ENCODE measurements at places on chromosomes 2 and 18.

DNA sequence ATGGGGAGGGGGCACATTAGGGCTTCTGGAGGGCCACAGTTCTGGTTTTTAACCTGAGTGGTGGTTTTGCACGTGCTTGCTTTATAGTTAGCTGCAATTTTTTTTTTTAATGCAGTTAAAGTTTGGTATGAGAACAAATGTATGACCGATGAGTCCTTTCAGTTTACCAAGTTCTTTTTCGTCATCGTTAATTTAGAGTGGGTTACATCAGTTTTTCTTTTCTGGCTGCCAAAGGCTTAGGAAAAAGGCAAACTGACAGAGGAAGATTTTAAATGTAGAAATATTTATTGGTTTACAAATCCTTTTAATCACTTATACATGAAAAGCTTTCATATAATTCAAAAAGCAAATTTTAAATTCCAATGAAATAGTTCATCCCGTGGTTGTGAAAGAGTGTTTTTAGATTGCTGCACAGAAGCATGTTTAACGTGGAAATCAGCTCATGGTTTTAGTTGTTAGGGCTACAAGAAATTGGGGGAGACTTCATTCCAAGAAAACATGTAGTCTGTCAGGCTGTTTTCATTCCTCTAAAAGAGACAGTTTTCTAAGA is 82.9 kb downstream of the MSH2 start:
- DNase-seq: no peak

DNA sequence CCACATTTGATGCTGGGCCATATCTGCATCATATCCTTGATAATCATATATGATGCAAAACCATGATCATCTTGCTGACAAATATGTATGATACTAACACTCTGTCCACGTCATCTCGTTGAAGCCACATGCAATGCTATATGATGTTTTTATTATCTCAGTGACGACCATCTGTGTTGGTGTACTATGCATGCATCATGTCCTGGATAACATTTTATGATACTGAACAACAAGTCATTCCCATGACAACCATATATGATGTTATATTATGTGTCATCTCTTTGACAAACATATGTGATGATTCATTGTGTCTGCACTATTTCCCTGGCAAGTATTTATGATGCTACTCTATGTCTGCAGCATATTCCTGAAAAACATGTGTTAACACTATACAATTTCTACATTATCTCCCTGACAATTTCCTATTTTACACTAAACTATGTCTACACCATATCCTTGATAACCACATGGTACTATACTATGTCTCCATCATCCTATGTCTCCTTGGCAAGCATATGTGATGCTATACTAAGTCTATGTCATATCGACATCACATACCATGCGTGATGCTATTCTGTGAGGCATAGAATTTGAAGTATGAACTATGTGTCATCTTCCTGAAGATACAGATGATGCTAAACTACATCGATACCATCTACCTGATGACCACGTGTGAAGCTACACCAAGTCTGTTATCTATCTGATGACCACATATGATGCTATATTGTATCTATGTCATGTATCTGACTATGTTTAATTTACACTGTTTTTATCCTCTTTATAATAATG is 37.0 kb downstream of the DAW1 start:
- DNase-seq: no peak

DNA sequence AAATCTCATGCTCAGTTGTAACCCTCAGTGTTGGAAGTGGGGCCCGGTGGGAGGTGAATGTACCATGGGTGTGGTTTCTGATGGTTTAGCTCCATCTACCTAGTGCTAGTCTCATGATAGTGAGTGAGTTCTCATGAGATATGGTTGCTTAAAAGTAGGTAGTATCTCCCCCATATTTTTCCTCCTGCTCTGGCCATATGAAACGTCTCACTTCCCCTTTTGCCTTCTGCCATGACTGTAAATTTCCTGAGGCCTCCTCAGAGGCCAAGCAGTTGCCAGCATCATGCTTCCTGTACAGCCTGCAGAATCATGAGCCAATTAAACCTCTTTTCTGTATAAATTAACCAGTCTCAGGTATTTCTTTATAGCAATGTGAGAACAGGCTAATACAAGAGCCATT is 62.8 kb upstream of the RNF152 start:
- no peak for DNase-seq

GRCh38 chr2:37825586-37825985 is 99.5 kb upstream of the RMDN2 start:
- DNase-seq: no peak

DNA sequence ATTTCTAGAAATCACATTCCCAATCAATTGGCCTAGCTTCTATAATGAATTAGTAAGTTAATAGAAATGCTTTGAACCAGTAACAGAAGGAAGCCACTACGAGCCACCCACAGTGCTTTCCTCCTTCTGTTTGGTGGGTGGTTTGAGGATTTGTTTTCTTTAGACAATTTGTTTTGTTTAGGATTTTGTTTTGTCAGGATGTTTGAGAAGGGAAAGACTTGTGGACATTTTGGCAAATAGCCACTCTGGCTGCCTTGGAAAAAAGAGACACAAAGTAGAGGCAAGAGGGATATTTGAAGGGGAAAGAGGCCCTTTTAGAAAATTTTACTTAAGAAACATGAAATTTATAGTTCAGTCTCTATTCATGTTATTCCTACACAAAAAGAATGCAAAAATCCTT is 47.7 kb downstream of the TANK start:
- no peak for DNase-seq

- no peak for DNase-seq
Observed at GRCh38 chr2:19355014-19355405, 3.4 kb downstream of the OSR1 start.

- no peak for DNase-seq
Observed at GRCh38 chr2:39563572-39563971, 102.1 kb upstream of the TMEM178A start.

DNA sequence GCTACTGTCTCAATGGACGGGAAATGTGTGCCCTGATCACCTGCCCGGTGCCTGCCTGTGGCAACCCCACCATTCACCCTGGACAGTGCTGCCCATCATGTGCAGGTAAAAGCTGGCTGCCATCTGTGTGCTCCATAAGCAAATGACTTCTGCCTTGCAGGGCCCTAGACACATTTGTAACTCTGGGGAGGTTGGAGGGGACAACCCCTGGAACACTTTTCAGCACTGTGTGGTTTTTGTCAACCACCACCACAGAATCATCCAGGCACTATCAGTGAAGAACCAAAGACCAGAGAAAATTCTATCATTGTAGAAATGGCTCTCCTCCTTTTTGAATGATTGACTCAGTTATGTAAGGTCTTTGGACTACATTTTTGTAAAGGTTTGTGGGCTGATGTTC is 84.3 kb downstream of the FEZ2 start:
- DNase-seq: no peak

DNA sequence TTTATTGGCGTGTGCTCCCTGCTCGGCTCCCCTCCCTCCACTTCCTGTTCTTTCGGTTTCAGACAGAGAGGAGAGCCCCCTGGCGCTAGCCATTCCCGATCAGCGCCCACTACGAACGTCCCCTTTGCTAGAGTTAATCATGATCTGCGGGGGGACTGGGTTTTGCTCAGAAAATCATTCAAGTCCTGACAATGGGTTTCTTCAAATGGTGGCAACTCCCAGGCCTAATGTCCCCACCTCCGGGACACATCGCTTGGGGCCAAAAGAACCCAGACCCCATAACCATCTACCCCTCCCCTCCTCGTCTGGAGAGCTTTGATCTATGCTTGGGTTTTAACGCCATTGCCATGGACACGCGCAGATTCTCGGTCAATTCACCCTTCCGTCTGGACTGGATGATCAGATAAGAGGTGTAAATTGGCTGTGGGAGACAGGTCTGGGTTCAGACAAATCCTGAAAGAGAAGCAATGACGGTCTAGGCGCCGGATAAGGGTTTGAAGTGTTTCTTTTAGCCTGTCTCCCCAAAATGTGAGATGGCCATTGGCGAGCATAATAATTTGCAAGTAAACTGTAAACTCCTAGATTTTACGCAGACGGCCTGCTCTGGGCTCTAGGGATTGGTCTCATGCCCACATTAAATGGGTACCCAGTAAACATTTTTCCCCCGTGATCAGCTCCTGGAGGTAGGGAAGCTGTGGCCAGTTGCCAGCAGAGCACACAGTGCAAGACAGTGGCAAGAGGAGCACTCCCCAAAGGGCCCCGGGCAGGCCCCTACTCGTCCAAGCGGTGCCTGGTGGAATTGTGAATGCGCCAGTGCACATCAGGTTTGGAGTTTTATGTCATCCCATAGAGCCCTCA is 4.7 kb downstream of the NRP2 start:
- no peak for DNase-seq

DNA sequence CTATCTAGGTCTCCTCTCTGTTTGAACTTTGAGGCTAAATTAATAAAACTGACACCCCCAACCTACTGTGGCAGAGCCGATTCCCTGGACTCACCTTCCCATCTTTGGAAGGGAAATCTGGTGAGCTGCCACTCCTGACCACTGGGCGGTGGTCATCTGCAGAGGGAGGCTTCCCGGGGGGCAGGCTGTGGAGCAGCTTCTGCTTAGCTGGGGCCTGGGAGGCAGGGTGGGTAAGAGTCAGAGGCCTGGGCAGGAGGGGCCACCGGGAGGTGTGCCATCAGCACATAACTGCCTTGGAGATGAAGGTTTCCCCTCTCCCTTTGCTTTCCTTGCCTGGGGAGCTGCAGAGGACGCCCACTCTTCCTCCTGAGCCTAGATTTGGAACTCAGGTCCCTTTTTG is 2.3 kb upstream of the NPPC start:
- no peak for DNase-seq

GRCh38 chr2:44839771-44840502 is 101.6 kb upstream of the SIX3 start:
- no peak for DNase-seq

GRCh38 chr18:48962252-48962993 is 11.7 kb upstream of the SMAD7 start:
- no peak for DNase-seq

- DNase-seq: no peak
Observed at GRCh38 chr2:163652751-163653150, 83.1 kb downstream of the FIGN start.

- DNase-seq: no peak
Observed at GRCh38 chr2:11819235-11819729, 72.8 kb downstream of the LPIN1 start.

GRCh38 chr2:152600697-152601096 is 116.6 kb downstream of the PRPF40A start:
- DNase-seq: no peak

- DNase-seq: no peak
Observed at GRCh38 chr2:190717764-190718651, 69.1 kb downstream of the NAB1 start.

- DNase-seq: no peak
Observed at GRCh38 chr18:65846107-65846506, 95.3 kb downstream of the CDH7 start.

- DNase-seq: no peak
Observed at GRCh38 chr2:157459486-157459885, 15.6 kb upstream of the CYTIP start.

All from D721Med (cell line).